ENCODE measurements at places on chromosomes 16 and 17. TPM values are rescaled to one million over a fixed set of nuclear protein-coding genes. Genes with fewer than 3 reads are reported as not detected.

SPATA22 gene
- total RNA-seq, result 0.40 TPM

CLDN7 gene
- 3.3 TPM for total RNA-seq

PTX4 gene
- 0.40 TPM for total RNA-seq

DHRS11 gene
- 9.6 TPM for total RNA-seq

SLC16A6 gene
- 11.3 TPM for total RNA-seq

EPN3 gene
- total RNA-seq, result 18.3 TPM

NSF gene
- 25.2 TPM for total RNA-seq

KRTAP16-1 gene
- not detected for total RNA-seq

HEATR9 gene
- total RNA-seq, result not detected

CCR7 gene
- 0.23 TPM for total RNA-seq
